Fibroblast of pulmonary artery (primary cell): ENCODE measurements at places on chromosomes 5 and 9.

DNA sequence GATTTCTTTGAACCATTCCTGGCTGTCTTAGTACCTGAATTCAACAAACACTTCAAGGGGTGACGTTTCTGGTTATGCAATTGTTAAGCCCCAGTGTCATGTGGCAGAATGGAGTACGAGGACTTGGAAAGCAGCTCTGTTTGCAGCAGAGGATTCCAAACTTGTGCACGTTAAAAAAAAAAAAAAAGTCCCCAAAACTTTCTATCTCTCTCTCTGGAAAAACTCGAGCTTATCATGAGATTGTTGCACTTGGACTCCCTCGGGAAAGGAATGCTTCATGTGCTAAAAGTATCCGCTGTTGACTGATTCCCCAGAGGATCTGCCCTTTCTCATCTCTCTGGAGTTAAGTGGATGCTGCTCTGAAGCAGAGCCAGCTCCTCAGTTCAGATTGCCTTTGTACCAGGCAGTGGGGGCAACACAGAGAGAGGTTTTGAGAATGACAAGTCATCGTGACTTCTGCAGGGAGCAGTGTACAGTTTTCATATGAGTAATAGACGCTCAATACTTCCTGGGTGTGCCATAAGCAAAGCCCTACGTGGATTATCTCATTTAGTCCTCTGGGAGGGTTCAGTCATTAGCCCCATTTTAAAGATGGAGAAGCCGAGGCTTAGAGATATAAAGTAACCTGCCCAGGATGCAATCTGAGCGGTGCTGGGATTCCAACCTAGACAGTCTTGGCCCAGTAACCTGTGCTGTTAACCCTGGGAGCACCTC is 28.1 kb downstream of the TMOD1 start:
- DNase-seq: peak; percentile 12

- DNase-seq: no peak
Measured at GRCh38 chr5:34854459-34855174, 15.7 kb downstream of the TTC23L start.

GRCh38 chr5:79561525-79561893 is 47.6 kb upstream of the HOMER1 start:
- no peak for DNase-seq

DNA sequence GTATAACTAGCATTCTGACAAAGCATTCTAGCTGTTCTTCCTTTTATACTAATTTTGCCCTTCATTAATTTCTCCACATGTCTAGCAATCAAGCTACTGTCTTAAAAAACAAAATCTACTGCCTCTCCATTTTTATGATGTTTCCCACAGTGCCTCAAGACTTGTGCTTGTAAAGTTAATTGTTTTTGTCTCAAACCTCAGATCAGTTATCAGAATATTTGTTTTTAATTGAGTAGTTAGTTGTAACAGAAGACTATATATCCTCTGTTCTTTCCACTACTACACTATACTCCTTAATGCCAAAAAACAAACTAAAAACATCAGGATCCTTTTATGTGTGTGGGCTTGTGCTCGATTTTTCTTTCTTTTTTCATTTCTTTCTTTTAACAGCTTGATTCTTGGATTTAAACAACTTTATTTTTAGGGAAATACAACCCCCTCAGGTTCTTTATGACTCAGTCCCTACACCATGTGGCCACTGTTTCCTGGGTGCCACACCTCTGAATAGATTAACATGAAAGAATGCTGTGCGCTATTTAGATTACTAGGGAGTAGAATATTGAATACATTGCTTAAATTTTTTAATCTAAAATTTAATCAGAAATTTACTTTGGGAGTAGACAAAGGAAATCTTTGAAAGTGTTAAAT is 1.2 kb downstream of the ASPN start:
- DNase-seq: no peak

DNA sequence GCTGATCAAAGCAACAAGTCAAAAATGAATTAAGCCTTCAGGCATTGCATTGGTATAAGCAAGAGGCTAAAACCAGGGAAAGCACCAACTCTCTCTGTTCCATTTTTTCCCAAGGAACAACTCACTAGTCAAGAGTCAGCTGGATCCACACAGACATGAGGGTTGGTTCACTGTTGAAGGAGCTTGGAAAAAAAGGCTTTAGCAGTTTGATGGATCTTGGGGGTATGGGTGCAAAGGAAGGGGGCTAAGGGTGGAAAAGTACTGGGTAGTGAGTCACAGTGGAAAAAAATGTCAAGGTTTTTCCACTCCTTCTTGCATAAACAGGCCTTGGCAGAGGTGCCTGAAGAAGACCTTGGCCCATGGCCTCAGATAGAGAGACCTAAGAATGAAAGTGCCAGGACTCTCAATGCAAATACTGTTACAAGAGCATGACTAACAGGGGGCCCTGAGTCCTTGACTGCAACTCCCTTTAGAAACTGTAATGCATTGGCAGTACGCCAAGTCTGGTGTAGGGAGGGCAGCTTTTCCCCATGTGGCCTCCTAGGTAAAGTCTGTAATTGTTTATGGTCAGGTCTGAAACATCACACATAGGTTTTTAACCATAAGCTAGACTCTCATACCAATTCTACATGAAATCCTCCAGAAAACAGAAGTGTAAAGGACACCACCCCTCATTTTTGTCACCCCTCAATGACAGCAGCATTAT is 23.7 kb downstream of the ACTL7A start:
- DNase-seq: peak; percentile 95

DNA sequence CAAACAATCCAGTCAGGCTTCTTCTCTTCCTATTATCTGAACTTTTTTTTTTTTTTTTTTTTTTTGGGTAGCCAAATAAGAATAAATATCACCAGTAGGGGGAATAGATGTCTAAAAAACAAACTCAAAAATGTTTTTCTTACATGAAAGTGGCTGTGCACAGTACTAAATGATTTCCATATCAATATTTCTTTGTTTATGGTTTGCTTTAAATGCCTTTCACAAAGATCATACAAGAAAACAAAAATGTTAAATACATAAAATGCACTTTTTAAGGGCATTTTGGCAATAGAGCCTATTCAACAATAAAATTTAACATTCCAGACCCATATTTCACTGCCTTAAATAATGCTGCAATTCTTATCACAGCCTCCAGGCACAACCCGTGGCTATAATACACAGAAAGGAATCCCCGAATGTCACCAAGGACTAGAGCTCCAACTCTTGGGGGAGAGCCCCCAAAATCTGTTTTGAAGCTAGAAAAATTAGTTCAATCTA is 91.1 kb upstream of the TBCA start:
- peak; percentile 47 for DNase-seq

- no peak for DNase-seq
Measured at GRCh38 chr5:131521252-131521651, 113.8 kb downstream of the RAPGEF6 start.

DNA sequence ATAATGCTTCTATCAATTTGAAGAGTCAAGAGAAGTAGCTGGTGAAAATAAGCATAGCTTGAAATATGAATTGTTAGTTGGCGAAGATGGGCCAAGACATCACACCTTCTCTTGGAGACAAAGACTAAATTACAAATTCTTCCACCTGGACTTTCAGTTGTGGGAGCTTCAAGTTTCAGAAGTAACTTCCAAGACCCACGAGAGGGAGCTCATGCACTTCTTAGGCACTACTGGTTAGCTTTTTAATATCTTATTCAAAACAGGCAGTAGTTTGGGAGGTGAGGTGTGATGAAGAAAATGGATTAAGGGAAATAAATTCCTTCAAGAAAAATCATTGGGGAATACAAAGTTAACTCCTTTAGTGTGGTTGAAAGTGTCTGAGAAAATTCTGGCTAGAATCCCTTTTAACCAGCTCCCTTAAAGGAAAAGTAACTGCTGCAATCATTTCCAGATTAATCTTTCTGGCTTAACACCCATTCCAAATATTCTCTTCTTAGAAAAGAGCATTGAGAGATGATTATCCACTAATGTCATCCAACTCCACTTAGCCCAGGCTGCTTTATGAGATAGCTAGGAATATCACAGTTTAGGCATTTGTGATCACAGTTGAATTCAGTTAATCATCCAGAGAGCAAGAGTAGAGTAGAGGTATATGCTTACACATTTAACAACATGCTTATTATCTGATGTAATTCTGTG is 139.5 kb upstream of the DMRTA1 start:
- peak; percentile 76 for DNase-seq

- DNase-seq: peak; percentile 42
Measured at GRCh38 chr9:126569036-126569435, 44.7 kb upstream of the LMX1B start.

DNA sequence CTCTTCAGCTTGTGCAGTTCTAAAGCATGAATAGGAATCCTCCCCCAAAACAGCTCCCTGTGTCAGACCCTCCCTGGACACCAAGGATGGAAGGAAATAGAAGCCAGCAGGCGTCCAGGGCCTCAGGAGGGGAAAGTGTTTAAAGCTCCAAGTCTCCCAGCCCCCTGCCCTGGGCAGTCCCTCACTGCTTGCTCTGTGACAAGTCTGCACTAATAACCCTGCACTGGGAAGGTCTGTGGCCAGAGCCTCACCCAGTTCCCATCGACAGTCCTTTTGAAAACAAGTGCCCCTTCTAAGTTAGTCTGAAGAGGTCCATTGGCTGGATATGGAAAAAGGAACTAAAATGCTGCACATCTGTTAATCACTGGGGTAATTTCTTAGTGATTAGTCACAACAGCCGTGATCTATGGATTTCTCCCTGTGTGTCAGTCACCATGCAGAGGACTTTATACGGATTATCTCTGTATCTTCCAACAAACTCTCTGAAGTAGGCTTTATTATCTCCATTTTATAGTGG is 195.3 kb downstream of the FBXL7 start:
- DNase-seq: peak; percentile 42
